ENCODE measurements at places on chromosomes 11 and 22. TPM values are rescaled to one million over a fixed set of nuclear protein-coding genes. Genes with fewer than 3 reads are reported as not detected.

- DNase-seq, result no peak
Observed at GRCh38 chr11:33389635-33390034, 132.5 kb downstream of the HIPK3 start.

GRCh38 chr11:63595296-63595695 lies 18.9 kb downstream of the PLAAT3 start:
- no peak for DNase-seq

DNA sequence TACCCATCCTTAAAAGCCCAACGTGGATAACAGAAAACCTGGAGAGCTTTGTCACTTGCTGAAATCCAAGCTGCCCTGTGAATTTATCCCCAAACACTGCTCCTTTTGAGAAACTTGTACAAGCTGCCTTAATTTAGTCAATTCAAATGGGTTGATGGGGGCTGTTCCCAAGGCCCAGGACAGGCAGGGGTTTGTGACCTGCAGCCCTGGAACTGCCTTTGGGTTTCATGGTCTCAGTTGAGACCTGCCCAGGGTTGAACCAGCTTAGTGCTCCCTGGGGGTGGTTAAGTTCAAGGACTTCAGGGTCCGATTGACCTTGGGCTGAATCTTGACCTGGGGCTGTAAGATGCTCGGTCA lies 112.1 kb upstream of the OR4B1 start:
- no peak for DNase-seq

Gene SLC25A18
- total RNA-seq, result not detected

DNA sequence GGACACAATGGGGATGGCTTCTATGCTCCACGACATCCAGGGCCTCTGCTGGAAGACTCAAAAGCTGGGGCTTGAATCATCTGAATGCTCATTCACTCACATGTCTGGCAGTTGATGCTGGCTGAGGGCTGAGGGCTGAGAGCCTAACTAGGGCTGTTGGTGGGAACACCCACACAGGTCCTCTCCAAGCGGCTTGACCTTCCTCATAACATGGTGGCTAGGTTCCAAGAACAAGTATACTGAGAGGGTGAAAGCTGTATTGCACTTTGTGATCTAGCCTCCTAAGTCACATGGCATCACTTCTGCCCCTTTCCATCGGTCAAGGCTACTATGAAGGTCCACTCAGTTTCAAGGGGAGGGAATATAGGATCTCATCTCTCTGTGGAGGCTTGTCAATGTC lies 7.5 kb downstream of the TMEM151A start:
- DNase-seq, result no peak

Gene WNT11
- 7.3 TPM for total RNA-seq

Gene MTCH2
- total RNA-seq, result 131 TPM

GRCh38 chr22:29343313-29343805 lies 27.9 kb upstream of the RASL10A start:
- no peak for DNase-seq

GRCh38 chr11:31943056-31943780 lies 132.1 kb upstream of the PAX6 start:
- DNase-seq, result no peak

DNA sequence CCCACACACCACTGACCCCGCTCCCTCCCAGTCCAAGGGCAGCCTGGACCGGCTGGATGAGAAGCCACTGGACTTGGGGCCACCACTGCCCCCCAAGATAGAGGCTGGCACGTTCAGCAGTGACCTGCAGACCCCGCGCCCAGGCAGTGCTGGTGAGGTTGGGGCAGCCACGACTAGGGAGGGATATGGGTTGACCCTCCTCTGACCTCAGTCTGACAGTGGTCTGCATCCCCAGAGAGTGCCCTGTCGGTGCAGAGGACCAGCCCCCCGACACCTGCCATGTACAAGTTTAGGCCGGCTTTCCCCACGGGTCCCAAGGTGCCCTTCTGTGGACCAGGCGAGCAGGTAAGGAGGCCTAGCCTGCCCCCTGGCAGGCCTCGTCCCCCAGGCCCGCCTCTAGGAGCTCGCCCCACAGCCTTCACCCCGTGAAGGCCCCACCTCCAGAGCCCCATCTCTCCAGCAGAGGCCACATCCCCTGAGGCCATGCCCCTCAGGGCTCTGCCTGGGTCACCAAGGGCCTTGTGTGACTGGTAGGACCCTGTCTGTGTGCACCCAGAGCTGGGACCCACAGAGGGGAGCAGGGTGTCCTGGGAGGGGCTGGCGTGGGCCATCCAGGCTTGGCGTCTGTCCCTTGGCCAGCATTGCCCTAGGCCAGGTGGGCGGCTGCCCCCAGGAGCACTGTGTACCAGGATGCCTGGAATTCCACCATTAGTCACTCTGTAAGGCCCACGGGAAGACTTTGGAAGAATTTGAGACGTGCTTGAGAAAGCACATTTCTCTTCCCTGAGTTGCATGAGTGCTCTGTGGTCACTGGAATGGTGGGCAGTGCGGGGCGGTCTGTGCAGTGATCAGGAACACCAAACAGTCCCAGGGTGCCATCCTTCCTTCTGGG lies 9.4 kb downstream of the CCDC188 start:
- no peak for DNase-seq

GRCh38 chr22:21074102-21074715 lies 28.5 kb downstream of the LRRC74B start:
- DNase-seq, result no peak

Gene SOX6
- 7.8 TPM for total RNA-seq

GRCh38 chr22:49621601-49622210 lies 206.0 kb downstream of the BRD1 start:
- DNase-seq, result no peak

Gene MRGPRF
- 3.4 TPM for total RNA-seq

DNA sequence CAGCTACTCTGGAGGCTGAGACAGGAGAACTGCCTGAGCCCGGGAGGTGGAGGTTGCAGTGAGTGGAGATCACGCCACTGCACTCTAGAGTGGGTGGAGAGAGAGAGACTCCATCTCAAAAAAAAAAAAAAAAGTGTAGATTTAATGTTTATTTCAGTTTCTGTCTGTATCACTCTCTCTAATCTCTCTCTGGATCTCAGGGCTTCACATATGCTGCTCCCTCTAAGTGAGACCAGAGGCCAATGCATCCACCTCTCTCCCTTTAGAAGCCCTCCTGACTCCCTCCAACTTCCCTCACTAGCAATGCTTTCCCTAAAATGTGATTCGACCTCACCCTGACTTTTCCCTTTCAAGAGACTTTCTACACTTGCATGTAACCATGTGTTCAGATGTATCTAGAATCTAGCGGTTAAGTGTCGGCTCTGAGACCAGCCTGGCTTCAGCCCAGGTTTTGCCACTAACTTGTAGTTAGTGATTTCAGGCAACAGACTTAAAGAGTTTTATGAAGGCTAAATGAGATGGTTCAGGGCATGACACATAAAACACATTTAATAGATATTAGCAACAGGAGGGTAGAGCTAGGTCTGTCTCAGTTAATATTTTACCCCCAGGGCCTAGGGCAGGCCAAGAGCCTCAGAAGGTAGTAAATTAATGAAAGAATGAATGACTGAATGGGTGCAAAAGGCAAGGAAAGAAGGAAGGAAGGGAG lies 364.3 kb downstream of the LARGE1 start:
- no peak for DNase-seq

Gene GGTLC3
- not detected for total RNA-seq

DNA sequence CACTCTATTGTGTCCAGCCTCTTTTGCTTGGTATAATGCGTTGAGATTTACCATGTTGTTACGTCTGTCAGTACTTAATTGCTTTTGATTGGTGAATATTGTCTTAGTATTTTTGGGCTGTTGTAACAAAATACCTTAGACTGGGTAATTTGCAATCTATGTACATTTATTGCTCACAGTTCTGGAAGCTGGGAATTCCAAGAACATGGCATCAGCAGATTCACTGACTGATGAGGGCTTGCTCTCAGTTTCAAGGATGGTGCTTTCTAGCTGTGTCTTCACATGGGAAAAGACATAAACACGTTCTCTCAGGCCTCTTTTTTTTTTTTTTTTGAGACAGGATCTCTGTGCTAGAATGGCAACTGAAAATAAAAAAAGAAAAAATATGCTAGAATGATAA lies 46.7 kb upstream of the INCENP start:
- no peak for DNase-seq

GRCh38 chr11:125167954-125168835 lies 3.6 kb downstream of the PKNOX2 start:
- no peak for DNase-seq

- no peak for DNase-seq
Observed at GRCh38 chr11:33910296-33910957, 18.6 kb upstream of the LMO2 start.

DNA sequence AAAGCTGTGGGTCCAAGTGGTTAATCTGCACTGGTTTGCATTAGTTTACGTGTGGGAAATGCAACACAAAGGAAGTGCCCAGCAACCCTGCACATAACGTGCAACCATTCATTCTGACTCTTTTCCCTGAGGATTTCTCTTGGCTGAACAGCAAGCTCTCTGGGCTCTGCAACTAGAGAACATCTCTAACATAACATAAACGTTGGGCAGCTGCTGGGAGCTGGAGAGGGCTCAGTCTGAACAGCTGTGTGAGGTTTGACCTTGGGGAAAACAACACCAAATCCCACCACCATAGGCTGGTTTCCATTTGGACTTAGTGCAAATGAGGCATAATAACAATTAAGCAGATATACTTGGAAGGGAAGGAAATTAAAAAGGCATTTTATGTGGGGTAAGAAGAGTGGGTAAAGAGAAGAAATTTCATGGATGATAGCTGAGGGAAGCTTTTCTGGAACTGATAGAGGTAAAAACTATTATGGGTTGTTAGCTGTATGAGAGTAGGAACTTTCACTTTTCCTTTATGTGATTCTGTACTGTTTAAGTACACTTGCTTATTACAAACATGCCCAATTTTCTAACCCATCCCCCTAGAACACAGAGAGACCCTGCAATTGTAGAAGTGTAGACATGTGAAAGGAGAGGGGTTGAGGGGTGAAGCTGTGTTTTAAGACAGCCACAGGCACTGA lies 76.2 kb downstream of the SNX19 start:
- no peak for DNase-seq

DNA sequence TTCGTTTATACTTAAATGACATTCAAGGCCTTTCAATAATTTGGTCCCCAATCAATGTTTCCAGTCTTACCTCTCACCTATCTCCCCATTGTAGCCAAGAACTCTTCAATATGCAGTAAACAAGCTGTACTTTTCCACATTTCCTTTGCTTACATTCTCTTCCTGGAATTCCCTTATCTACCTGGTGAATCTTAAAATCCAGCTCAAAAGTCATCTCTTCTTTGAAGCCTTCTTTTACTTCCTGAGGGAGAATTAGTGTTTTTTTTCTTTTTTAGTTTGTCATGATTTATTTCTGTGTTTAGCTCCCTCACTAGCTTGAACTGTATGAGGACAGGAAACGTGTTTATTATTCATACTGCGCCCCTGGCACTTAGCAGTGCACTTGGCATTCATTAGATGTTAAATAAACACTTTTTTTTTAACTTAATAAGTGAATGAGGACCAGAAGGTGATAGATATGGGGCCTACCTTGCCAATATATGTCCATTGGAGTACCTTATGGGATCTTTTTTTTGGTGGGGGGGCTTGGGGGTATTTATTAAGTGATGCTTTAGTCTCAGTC lies 4.9 kb upstream of the PTS start:
- DNase-seq, result no peak

- DNase-seq, result no peak
Observed at GRCh38 chr11:27187075-27187847, 146.6 kb downstream of the BBOX1 start.

GRCh38 chr11:1650034-1650917 lies 20.7 kb downstream of the KRTAP5-5 start:
- DNase-seq, result no peak

- no peak for DNase-seq
Observed at GRCh38 chr11:63683133-63683991, 2.1 kb downstream of the RTN3 start.

DNA sequence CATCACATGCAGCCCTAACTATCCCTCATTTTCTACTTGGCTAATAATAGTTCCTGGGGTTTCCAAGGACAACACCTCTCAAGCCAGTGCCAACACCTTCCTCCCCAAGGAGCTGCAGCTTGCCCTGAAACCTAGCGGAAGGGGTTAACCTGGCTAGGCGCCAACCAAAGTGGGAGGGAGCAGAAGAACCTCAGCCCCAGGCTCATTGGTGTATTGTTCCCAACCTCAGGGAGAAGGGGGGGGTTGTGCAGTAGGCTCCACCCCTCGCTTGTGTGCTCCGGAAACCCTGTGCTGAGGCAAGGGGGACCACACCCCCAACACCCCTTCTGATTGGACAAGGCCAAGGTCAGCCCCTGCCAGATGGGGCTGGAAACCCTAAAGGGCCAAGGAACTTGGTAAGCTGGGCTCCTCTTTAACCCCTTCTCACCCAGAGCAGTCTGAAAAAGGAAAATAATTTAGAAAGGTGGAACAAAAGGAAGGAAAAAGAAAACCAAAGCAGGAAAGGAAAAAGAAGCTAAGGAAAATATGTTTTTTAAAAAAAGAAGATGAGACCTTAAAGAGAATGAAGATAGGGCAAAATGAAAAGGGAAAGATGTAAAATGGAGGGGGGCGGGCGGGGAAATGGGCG lies 2.5 kb downstream of the MTA2 start:
- DNase-seq, result peak; percentile 98

DNA sequence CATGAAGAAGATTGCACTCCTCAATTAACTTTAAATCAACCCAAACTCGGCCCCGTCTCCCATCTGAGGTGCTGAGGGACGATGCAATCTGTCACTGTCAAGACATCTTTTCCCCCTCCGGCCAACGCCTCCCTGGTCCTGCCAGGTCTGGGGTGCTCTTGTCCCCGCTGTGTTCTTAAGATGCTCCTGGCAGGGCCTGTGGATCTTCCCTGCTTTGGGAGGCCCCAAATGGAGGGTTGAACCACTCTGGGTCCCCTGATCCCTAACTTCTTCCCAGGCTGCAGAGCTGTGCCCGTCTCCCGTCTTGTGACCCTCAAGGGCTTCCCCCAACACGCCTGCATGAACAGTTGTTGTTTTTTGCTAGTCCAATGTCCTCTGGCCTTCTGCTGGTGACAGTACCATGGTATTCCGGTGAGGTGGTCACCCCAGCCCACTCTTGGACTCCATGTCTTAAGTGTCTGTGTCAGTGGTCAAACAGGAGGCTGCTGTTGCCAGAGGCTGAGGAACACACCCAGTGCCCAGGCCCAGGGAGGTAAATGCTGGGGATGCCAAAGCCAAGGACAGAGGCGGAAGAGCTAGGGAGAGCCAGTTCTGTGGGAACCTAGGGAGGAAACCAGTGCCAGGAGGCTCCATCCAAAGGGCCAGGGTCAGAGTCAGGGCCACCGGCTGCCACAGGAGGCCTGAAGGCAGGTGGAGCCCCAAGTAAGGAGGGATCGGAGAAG lies 70.6 kb upstream of the SHANK2 start:
- DNase-seq, result no peak

Gene ACR
- total RNA-seq, result 0.89 TPM

Gene OR52E8
- not detected for total RNA-seq

- peak; percentile 62 for DNase-seq
Observed at GRCh38 chr22:49657275-49657973, 170.2 kb downstream of the BRD1 start.

- no peak for DNase-seq
Observed at GRCh38 chr11:68680541-68681231, 3.7 kb upstream of the GAL start.

Data from left colon (tissue), 2 donors.